ENCODE measurements at places on chromosomes 3 and 15.

DNA sequence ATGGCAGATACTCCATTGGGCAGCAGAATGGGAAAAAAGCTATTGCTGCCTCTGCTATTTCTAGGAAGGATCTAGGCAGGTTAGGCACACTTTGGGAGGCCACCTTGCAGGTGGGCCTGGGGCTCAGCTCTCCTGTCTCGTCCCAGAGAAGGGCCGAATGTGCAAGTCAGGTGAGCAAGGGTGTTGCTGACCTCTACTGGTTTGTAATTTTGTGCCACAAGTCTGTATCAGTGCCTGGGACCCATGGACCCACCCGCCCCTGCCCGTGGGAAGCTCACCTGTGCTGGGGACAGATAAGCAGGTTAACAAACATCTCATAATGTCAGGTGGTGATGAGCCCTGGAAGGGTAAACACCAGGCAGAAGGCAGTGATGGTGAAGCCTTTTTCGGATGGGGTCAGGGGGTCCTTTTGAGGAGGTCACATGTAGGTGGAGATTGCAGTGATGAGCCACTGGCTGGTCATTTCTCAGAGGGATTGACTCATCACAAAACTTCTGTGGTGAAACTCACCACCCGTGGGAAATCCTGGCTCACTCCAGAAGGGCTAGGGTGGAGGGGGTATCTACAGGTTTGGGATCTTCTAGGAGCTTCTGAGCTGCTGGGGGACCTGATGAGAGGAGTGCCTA, 161.3 kb downstream of the KLF13 start:
- peak; percentile 6 for DNase-seq

DNA sequence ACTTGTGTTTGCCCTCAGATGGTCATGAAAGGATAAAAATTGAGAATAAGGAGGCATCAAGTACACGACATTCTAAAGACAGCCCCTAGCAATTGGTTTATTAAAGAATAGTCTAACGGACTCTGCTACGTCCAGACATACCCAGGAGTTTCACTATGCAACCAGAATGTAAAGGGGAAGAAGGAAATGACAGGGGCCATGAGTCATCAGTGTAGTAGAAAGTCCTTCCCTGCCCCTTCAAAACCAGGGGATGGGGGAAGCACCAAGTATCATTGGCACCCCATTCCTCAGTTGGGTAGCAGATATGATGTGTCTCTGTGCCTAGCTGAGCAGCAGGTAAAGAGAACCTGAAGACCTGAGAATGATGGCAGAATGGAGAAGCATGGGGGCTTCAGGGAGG, 367.4 kb downstream of the IL20RB start:
- no peak for DNase-seq

GRCh38 chr3:124676236-124676635, 54.0 kb upstream of the UMPS start:
- DNase-seq: no peak

- DNase-seq: no peak
Measured at GRCh38 chr3:106514431-106514830, 645.6 kb upstream of the CBLB start.

DNA sequence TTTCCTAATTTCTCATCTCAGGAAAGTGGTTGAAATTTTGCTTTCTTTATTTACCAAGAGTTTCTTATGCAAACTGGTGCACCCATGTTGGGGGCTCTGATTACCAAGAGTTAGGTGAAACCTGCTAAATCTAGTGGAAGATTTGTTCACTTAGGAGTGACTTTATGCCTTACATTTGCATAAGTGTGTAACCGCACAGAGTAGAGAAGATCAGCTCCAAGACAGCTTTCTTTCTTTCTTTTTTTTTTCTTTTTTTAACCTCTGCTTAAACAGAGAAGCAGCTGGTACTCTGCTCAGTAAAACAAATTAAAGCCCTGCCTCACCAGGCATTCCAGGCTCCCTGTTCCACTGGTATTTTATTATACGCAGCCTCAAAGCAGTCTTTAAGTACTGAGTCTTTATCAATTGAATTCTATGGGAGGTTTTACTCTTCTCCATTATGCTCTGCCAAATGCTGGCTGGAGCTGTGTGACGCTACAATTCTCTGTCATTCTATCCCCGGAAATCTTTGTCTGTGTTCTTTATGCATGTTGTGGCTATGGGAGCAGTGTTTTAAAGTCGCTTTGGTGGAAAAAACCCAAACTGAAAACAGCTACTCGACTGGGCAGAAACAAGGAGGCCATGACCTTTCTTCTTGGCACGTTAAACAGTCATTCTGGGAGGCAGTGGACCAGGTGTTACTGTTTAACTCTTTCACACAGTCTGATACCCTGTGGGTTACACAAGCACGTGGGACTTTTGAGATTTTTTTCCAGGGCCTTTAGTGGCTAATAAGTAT, 55.2 kb upstream of the GBE1 start:
- DNase-seq: no peak

DNA sequence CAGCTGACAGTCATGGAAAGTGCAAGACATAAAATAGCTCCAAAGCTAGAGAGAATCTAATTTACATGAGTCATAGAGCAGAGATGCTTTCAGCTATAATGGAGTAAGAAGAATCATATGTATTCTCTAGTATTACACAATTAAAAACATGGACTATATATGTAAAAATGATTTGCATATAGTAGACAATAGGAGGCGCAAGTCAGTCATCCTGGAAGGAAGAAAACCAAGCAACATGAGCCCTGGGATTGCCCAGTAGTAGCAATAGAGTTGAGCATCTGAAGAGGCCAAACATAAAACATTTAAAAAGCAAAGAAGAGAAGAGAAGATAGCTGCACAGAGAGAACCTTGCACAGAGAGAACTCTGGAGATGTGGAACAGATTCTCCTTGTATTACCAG, 455.0 kb downstream of the EPHA3 start:
- DNase-seq: no peak

DNA sequence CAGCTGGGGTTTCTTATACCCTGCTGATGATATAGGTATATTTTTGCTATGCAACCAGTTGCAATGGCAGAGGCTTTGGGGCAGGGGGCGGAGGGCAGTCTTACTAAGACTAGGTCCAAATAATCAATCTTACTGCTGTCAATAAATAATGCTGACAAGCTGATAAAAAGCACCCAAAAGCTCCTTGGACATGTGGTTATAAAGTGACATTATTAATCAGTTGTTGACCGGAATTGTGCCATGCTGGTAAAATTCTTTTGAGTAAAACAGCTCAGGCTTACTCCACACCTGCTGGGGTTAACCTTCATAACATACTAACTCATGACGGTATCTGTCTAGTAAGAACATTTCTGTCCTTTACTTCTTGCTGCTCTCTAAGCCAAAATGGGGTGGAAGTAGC, 101.9 kb downstream of the CHST2 start:
- no peak for DNase-seq

DNA sequence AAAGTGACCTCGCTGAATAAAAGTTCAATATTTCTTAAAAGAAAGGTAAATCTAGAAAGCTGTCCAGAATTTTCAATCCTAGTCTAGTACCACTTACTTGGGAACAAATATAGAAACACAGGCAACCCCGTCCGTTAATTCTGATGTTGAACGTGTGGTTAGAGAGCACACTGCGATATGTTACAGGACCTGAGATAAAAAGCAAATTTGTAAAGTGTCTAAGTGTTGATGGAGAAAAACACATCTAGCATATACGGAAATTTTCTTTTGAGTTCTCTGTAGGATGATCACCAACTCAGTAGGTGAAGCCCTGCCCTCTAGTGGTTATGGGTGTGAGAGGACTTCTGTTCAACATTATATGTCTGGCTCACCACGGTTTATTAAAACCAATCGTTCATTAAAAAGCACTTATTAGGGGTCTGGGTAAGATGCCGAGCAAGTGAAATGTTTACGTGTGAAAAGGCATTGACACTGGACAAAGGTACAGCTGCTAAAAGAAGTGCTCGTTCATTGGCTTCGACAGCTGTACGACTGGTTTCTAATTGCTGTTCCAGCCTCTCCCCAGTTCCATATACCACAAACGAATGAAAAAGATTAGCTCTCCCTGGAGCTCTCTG, 1.0 kb upstream of the ATP2C1 start:
- DNase-seq: peak; percentile 21

- no peak for DNase-seq
Measured at GRCh38 chr3:177977381-177978158, 558.7 kb upstream of the KCNMB2 start.

- DNase-seq: no peak
Measured at GRCh38 chr15:59611276-59612260, at the start of gene GCNT3. TSS of gene GCNT3 (plus strand) at chr15:59611783. CDS start at chr15:59618239, 6,456 bp downstream.

Data from progenitor cell of endocrine pancreas (in vitro differentiated cells).